Endothelial cell of umbilical vein (primary cell): ENCODE measurements at places on chromosomes 12 and 14. TPM values are rescaled to one million over a fixed set of nuclear protein-coding genes. Genes with fewer than 3 reads are reported as not detected.

LYSET gene
- polyA plus RNA-seq, result 13.0 and 14.3 TPM in 2 replicates

GRCh38 chr12:40559865-40560264 lies 132.4 kb upstream of the CNTN1 start:
- DNase-seq, result no peak

DNA sequence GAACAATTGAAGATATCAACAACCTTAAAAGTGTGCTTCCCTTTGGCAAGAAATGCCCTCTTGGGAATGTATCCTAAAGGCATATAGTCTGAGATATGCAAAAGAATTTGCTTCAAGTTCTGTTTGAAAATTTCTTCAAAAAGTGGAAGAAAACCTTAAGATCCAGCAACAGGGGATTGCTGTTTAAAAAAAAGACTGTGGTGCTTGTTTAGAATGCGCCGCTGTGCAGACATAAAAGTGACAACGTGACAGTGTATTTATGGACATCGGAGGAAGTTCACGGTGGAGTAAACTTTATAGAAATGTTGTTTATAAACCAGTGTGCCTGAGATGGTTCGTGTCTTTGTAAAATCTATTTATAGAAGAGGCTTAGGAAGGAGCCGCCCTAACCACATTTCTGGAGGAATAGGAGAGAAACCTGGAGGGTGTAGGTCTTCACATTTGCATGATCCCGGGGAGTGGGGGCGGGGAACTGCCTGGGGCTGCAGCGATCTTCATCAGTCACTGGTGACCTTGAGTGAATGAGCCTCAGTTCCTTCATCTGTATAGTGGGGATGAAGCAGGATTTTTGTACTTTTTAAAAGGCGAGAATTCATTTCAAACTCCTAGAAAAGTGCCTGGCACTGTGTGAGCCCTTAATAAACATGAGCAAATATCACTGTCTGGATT lies 27.5 kb downstream of the ADGRD1 start:
- DNase-seq, result no peak

DNA sequence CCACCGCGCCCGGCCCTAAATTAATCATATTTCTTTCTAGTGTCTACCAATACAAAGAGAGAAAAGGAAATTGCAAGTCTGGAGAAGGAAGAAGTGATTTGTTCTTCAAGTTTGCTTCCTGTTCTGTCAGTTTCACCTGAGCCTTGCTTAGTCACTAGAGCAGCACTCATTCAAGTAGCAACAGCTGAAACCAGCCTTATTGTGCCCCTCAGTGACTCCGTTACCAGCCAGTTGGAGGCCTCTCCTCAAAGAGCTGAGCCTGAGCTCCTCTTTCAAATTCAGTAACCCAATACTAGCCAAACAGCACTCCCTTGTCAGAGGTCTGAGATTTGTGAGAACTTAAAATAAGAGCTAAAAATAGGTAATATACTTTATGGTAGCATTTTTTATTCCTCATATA lies 17.4 kb downstream of the PAWR start:
- no peak for DNase-seq

DNA sequence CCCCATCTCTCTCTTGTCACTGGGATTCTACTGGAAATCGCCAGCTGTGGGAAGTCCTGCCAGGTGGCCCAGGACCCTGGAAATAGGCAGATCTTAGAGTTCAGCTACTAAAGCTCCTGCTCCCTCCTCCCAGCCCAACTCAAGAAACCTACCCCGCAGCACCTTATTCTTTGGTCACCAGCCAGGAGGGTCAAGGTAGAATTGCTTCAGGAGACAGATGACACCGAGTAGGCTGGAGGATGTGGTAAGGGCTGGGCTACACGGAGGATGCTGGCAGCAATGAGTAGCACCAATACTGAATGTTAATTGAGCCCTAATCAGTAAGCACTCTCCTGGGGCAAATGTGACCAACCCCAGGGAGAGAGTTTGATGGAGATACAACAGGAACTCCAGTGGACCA lies 119.7 kb upstream of the VASH1 start:
- no peak for DNase-seq

DNA sequence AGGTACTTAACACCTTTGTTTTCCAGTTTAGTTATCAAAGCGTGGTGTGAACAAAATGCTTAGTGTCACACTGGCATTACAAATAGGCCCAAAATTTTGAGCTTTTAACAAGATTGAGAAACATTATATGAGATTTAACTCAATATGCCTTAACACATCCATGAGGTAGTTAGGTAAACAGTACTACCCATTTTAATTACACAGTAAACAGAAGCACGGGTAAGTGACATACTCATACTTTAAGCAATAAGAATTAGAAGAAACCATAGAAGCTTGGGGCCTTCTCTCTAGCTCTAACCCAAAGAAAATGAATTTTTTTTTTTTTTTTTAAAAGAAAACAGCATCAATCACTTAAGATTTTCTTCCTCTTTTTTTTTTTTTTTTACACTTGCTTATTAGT lies 15.5 kb upstream of the PHLDA1 start:
- DNase-seq, result no peak

DNA sequence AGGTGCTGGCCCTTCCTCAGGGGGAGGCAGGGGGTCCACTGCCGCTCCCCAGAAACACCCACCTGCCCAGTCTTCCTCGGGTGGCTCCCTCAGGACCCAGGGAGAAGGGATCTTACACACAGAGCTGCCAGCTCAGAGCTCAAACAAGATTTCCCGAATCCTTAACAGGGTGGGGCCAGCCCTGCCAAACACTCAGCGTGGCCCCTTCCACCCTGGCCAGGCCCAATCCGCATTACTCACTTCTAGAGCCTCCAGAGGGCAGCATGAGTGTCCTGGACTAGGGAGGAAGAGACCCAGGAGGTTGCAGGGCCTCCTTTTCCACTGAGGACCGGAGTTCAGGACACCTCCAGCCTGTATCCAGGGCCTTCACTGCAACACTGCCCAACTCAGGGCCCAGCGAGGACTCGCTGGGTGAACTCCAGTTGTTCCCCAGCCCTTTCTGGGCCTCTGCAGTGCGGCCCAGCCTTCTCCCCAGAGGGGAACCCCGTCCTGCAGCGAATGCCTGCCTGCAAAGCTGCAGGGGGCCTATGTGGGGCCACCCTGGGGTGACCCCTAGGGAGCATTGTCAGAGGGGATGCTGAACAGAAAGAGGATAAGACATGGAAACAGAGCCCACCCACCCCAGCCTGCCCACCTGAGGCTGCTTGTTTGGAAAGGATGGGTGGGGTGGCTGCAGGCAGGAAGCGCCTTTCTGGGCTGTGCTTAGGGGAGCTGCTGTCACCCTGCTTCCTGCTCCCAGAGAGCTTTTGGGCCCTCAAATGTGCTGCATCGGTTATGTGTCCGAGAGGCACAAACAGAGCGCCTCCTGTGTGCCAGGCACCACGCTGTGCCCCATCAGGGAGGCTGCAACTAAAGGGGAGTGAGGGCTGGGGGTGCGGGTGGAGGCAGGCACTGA lies 43.8 kb downstream of the CCNK start:
- peak; percentile 24 for DNase-seq
